NCI-H1105 (cell line): ENCODE measurements at places on chromosomes 7 and 10.

- no peak for DNase-seq
These were observed 56.3 kb downstream of the GRID1 start for GRCh38 chr10:86310291-86310690.

DNA sequence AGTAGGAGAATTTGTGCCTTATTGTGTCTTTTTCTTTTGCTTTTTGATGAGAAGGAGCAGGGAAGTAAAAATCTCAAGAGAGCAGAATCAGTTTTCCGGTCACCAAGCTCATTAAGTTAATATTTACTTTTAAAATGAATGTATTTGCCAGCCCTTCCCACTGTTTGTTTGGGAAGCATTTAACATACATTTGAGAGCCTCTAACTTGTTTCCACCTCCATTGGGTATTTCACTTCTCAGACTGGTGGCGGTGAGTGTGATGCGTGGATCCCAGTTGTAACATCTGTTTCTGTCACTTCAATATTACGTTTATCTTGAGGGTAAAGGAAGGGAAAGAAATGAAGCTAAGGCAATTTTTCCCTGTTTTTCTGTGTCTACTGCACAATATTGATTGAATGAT, 22.8 kb downstream of the CDK14 start:
- no peak for DNase-seq

DNA sequence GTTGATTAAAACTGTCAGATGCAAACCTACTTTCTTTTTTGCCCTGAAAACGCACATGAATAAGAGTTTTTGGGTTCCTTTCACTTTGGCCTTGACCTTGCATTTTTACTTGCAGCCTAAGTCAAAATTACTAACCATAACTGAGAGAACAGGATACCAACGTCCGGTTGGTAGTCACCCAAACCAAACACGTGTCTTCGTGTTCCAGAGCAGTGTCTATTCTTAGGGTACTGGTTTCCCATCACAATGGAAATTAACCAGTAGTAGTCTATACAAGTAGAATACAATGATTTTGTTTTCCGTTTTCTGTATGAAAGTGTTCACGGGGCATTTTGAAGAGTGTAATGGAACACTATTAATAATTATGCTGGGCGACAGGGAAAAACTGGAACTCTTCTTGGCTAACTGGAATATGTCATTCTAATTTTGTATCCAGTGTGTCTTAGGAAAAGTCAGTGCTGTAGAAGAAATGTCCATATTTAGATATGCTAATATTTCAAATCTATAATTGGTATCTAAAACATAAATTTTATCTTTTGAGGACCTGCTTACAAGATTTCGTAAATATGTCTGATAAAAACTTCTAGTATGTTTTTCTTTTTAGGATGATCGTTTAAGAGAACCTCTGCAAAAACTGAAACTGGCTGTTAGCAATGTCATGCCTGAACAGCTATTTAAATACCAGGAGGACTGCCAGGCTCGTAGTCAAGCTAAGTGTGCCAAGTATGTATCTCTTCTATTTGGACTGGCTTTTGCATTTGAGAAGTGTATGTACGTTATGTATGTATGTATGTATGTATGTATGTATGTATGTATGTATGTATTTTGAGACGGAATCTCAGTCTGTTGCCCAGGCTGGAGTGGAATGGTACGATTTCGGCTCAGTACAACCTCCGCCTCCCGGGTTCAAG, 40.9 kb downstream of the UBN2 start:
- DNase-seq = no peak

DNA sequence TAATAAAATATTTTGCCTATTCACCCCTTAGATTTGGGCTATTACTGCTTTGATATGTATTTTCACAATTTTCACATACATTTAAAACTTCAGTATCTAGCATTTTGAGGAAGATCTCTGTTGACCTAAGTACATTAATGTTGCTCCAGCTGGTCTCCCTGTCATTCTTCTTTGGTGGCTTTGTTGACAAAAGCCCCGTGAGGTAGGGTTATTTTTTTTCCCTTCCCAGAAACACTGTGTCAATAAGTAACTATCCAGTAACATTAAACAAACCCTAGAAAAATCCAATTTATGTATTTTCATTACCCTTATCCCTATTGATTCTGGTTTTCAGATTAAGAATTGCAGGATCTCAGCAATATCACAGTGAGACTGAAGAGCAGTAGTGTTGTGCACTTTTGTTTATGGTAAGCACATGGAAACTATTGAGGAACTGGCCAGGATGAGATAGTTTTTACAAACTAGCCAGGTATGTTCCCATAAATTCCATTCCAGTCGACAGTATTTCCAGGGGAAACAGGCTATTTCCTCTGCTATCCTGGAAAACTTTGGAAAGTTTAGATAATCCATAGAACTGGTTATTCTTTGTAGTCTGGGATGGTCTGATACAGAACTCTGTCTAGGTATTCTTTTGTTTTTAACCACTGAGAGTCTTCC, 198.2 kb downstream of the PON1 start:
- no peak for DNase-seq

DNA sequence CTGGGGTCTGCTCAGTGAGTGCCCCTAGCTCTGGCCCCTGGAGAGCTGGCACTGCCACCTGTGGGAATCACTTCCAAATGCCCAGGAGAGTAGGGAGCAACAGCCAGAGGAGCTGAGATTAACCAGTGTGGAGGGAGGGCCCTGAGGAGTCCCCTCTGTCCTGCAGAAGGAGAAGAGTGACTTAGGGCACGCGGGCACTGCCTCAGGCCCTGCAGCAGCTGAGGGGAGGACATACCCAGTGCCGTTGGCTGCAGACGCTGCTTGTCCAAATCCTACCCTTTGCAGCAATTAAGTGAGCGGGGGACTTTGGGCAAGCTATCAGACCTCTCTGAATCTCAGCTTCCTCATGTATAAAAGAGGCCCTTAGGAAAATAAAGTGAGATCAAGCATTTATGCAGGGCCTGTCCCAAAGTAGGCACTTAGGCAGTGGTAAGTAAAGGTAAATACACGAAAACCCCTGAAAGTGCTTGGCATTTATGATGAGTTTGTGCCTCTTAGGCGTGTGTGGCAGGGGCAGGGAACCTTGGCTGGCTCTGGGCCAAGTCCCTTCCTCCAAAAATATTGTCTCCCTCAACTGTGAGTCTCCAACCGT, 16.9 kb downstream of the PRF1 start:
- DNase-seq = peak; percentile 20

DNA sequence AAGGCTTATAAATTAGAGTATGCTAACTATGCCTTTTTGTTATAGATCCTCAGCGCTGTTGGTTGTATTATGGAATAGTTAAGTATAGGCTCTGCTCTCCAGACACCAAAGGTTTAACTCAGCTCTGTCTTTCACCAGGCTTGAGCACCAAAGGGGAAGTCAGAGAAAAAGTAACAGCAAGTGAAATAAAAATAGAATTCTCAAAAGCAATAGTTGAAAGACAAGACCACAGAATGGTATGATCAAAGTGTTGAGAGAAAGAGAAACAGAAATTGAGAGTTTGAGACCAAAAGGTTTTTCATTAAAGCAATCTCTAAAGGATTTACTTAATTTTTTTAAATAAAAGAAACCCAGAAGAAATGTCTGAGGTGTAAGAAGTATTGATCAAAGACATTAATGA, 529.8 kb upstream of the C7orf33 start:
- no peak for DNase-seq

DNA sequence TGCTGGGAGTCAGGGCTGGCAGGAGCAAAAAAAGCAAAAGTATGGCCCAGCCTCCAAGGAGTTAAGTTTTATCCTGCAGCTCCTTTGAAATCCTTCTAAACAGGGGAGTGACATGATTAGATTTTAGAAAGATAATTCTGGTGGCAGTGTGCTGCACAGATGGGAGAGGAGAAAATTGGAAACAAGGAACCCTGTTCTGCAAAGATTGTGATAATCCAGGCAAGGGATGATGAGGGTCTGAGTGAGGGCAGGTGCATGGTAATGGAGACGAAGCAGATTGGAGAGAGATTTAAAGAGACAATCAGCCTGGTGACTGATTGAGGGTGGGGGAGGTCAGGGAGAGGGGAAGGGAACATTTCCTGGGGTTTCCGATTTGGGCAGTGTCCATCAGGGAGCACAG, 444.7 kb upstream of the PODXL start:
- no peak for DNase-seq

DNA sequence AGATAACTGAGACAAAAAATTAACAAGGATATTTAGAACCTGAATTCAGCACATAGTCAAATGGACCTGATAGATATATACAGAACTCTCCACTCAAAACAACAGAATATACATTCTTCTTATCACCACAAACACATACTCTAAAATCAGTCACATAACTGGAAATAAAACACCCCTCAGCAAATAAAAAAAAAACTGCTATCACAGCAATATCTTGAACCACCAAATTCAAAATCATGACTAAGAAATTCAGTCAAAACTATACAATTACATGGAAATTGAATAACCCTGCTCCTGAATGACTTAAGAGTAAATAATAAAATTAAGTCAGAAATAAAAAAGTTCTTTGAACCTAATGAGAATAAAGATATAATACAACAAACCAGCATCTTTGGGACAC, 30.0 kb upstream of the ZNF722 start:
- no peak for DNase-seq

DNA sequence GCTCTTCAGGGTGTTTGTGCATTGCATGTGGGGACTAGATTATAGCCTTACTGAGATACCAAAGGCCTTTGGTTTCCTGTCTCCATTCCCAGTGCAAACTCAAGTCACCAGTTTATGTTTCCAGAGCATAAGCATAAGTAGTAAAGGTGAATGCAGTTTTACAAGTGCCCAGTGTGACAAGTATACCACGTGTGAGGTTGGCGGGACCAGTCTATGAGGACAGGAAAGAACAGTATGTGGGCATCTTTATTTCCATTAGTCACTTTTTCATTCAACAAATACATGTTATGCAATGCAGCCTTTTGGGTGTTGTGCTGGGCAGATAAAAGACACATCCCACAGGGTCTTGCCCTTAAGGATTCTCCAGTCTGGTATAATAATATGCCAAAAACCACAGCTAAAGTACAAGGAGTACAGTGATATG, 146.5 kb downstream of the ARID5B start:
- DNase-seq = no peak

DNA sequence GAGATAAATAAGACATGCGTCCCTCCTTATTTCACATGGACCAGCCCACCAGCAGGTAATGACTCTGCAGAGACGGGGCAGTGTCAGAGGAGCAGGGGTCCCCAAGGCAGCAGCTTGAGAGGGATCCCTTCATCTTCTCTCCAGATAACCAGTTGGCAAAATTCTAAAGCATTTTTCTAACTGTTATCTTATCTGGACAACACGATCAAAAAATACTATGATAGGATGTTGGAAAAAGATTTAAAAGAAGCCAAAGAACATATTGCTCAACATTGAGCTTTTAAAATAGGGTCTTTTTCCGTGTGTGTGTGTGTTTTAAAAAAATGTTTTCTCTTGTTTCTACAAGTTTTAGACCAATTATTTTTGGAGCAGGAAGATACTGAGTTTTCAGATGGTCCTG, 641.2 kb downstream of the SDK1 start:
- no peak for DNase-seq

DNA sequence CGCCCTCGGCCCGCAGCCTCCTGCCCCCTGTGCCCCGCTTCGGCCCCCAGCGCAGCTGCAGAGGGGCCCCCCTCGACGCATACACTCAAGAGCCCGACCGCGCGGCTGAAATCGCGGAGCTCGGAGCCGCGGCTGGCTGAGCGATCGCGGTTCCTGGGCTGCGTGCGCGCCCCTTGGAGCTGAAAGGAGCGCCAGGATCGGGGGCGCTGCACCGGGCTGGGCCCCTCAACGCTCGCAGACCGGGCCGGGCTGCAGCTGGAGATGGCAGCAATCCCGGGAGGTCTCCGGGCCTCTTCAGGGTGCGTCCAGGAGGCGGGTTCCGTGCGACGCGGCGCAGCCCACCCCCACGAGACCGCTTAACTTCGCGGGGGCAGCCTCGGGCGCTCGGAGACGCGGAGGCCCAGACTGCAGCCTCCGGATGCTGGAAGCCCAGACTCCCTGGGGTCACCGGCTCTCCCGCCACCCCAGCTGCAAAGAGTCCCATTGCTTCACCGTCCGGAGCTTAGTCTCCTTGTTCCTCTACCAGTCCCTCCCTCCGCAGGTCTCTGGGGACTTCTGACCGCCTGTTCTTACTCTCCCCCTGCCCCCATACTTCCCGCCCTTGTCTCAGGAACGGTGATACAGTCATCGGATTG, 73.0 kb upstream of the LRRC4 start:
- no peak for DNase-seq

- DNase-seq = no peak
These were observed 33.2 kb downstream of the C7orf33 start for GRCh38 chr7:148623586-148624282.

- DNase-seq = no peak
These were observed 1052.3 kb upstream of the CELF2 start for GRCh38 chr10:9965341-9965740.

DNA sequence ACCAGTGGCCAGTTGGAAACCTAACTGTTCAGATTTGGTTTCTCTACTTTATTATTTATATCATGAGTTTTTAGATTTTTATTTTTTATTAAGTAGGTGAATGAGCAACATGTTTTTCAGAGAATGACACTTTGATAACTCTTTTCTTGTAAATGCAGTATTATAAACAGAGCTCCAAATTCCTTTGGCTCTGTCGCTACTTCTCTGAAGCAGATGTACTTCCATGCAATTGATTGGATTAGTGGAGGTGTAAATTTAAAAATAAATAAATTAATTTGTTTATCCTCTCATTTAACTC, 34.3 kb upstream of the ICA1 start:
- no peak for DNase-seq

- DNase-seq = peak; percentile 50
These were observed 238.0 kb upstream of the INHBA start for GRCh38 chr7:41940760-41941343.

DNA sequence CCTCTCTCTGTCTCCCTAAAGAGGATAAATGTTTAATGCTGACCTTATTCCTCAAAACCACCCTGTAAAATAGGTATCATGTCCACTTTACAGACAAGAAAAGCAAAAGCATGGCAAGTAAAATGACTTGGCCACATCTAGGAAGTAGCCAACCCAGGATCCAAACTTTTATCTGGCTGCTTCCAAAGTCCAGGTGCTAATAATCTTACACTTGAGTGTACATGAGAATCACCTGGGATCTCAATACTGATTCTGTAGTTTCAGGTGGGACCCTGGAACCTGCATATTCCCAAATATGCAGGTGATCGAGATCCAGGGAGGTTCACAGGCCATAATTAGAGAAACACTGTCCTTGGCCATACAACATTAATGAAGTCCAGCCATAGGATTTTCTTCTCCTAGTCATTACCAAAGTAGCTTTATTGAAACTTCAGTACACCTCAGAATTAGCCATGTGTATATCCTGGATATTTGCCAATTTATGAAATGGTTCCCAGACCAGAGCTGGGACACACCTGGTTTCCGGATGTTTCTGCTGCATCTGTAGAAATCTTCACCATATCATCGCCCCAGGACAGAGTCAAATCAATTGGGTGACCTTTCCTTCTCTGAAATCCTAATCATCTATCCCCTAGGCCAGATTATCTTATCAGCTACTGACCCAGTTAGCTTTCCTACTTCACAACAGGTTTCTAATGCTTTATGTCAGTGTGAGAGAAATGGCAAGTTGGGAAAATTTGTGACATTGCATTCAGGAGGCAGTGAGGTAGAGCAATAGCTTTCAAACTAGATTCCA, 119.1 kb upstream of the KMT2E start:
- no peak for DNase-seq
